NCI-H1694 (cell line): ENCODE measurements at places on chromosomes 7 and 10.

DNA sequence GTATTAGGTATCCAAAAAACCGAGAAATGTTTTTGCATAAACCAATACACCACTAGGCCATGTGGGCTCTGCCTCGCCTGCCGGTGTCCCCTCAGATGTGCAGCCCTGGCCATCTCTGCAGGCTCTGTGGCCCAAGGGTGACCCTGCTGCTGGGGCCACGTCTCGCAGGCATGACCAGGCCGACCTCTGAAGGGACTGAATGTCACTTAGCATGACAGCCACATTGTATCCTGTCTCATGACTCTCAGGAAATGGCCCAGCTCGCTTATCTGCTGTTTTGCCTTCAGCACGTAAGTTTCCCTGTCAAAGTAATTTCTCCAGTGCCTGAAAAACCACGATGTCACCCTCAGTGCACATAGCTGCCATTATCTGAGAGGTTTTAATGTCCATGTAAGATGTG is 49.5 kb upstream of the ZNF32 start:
- no peak for DNase-seq

GRCh38 chr7:49852619-49853462 is 79.4 kb downstream of the VWC2 start:
- peak; percentile 8 for DNase-seq

- DNase-seq = peak; percentile 81
Measured at GRCh38 chr7:149690688-149691446, 82.5 kb downstream of the ZNF467 start.

DNA sequence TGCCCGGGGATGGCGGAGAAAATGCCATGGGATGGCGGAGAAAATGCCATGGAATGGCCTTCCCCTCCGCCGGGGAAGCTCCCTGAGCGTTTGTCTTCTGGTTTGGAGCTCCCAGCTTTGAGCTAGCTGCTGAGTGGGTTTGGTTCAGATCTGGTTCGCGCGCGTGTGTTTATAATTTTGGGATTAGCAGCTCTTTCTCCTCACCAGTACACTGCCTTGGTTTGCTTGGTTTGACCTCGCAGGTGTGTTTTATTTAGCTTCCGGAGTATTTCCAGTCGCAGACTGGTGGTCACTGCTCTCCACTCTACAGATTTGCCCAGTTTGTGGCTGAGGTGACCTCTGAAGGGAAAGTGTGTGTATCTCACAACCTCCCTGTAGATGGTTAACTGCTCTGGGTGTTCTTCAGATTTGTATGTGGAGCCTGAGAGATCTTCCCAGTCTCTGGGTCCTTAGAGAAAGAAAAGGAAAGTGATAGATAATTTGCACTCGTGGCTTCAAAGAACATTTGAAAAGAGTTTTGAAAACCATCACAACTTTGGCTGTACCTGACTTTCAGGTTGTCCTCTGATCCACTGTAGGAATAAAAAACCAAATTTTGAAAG is 597 bp downstream of the ZNF277 start:
- no peak for DNase-seq

DNA sequence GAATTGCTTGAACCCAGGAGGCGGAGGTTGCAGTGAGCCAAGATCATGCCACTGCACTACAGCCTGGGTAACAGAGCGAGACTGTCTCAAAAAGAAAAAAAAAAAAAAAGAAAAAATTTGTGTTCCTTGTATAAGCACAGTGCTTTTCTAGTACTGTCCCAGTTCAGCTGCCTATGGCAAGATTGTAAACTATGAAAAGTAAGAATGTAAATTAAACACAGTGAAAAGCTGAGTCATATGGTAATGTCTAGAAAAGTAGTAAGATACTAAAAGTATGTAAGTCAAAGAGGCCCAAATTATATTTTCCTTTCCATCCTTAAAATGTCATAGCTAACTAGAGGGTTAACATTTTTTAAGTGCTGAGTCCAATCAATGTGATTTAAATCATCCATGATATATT is 42.8 kb downstream of the RBM20 start:
- DNase-seq = no peak

- DNase-seq = no peak
Measured at GRCh38 chr10:74310652-74311257, 159.7 kb downstream of the ADK start.

- DNase-seq = no peak
Measured at GRCh38 chr10:37703833-37704382, 153.5 kb downstream of the ZNF248 start.

- DNase-seq = no peak
Measured at GRCh38 chr10:79239275-79239779, 107.9 kb upstream of the PPIF start.

DNA sequence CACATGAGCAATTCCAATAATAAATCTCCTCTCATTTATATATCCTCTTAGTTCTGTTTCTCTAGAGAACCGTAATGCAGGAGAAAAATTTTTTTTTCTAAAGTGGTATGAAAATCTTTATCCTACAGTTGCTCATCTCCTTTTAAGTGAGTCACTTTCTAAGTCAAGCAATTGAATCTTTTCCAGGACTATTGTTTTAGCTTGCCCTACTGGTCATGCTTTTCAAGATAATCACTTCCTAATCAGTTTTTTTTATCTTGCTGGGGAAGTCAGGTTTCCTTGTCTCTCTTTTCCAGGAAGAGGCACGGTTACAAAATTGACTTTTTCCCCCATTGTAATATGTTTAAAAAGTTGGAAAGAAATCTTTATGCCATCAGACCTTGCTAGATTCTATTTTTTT is 44.0 kb downstream of the INPP5F start:
- DNase-seq = no peak

- DNase-seq = no peak
Measured at GRCh38 chr7:41869091-41869490, 166.2 kb upstream of the INHBA start.

GRCh38 chr10:124224331-124225028 is 131.1 kb upstream of the CHST15 start:
- no peak for DNase-seq

- no peak for DNase-seq
Measured at GRCh38 chr7:24138343-24138742, 145.6 kb upstream of the NPY start.

DNA sequence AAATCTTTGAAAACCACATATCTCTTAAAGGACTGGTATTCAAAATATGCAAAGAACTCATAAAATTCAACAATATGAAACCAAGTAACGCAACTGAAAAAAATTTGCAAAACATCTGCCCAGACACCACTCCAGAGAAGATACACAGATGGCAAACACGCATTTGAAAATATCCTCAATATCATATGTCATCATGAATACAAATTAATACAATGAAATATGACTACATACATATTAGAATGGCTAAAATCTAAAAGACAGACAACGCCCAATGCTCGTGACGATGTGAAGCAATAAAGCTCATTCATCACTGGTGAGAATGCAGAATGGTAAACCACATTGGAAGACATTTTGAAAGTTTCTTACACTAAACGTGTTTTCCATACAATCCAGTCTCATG is 770.1 kb upstream of the CELF2 start:
- DNase-seq = no peak

GRCh38 chr7:74028321-74028838 is 407 bp downstream of the ELN start:
- no peak for DNase-seq

GRCh38 chr7:2814946-2815874 is 28.9 kb downstream of the GNA12 start:
- DNase-seq = no peak

GRCh38 chr7:158924956-158925355 is 68.6 kb downstream of the DYNC2I1 start:
- DNase-seq = no peak

GRCh38 chr7:108109221-108109908 is 20.8 kb downstream of the LAMB4 start:
- DNase-seq = peak; percentile 21

GRCh38 chr7:151705636-151706276 is 171.2 kb downstream of the PRKAG2 start:
- no peak for DNase-seq

DNA sequence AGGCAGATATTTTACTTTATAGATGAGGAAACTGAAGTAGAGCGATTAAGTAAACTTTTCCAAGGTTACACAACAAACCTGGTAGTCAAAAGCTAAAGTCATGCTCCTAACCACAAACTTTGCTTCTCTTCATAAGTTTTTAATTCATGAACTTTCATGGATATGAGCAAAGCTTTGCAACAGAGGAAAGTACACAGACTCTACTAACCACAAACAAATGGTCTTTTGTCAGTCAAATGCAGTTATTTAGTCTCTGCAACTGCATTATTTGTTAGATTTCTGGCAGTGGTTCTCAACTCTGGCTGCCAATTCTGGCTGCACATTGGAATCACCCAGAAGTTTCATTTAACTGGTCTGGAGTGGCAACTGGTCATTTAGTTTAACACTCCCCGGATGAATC is 140.6 kb upstream of the TMEM168 start:
- no peak for DNase-seq

DNA sequence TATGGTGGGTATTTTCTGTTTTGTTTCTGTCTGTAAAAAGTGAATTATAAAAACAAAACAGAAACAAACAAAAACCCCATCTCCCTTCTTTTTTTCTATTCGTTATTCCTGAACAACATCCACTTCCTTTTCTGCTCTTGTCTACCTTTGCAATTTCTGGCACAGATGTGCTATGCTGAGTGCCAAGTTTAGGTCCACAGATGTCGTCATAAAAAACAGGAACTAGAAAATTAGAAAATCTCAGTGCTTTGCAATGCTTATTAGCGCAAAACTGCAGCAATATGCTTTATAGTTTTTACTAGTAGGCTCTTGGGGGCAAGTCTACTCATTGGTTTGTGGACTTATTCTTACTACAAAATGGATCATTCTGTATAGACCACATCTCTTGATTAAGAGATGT is 94.2 kb upstream of the PRKCQ start:
- no peak for DNase-seq

DNA sequence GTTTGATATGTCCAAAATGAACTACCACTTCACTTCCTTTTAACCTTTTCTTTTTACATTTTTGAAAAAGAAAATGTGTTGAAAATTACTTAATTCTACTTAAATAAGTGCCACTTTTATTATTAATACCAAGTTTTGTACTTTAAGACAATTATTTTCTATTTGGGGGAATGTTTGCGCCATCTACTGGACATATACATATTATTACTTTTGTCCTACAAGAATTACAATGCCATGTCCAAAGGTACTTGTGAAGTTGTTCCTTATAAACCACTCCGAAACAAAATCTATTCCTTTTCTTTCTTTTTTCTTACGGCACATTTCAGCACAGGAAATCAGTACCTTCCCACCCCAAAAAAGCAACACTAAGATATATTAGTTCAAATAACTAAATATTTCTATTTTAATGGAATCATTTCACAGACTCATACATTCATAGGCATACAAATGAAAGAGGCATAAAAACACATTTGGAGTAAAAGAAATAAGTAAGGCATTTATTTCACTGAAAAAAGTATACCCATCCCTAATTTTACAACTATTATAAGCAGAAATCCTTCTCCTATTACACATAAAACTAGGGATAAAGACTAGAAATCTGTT is 169.9 kb downstream of the RNF133 start:
- DNase-seq = peak; percentile 46

GRCh38 chr10:32605787-32606186 is 159.8 kb downstream of the CCDC7 start:
- DNase-seq = no peak

DNA sequence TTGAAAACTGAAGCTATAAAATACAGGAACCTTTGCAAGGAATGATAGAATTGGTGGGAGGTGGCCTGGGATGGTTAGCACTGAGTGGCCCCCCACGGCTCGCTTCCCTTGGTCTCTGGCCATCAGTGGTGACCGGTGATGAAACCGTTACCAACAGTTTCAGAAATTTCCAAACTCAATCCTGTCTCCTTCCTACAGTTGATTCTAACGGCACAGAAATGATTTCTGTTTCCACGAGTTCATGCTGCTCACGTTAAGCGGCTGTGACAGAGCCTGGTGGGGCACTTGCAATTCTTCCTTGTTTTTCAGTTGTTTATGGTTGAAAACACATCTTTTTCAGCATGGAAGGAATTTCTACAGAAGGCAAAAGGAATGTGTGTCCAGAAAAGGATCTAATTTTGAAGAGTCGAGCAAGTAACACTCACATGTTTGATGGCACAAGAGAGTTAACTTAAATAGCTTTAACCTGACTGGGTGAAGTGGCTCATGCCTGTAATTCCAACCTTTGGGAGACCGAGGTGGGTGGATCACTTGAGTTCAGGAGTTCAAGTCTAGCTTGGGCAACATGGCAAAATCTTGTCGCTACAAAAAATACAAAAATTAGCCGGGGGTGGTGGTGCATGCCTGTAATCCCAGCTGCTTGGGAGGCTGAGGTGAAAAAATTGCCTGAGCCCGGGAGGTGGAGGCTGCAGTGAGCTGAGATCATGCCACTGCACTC is 100.1 kb downstream of the DNAJB6 start:
- DNase-seq = no peak

DNA sequence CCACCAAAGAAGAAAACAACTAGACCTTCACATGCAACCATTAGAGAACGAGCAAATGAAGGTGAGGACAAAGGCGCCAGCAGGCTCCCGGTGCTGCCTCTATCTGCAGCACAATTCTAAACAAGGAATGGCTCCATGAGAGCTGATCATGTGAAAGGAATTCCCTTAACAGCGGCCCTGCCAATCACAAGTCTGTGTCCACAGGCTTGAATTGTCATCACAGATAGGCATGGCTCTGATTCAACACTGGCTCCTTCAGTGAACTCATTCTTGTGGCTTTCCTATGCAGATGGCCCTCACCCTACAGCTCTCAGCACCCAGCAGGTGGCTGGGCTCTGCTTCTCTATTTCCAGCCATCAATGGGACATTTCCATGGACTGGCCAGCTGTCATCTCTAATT is 36.2 kb downstream of the LAMB1 start:
- DNase-seq = peak; percentile 91

DNA sequence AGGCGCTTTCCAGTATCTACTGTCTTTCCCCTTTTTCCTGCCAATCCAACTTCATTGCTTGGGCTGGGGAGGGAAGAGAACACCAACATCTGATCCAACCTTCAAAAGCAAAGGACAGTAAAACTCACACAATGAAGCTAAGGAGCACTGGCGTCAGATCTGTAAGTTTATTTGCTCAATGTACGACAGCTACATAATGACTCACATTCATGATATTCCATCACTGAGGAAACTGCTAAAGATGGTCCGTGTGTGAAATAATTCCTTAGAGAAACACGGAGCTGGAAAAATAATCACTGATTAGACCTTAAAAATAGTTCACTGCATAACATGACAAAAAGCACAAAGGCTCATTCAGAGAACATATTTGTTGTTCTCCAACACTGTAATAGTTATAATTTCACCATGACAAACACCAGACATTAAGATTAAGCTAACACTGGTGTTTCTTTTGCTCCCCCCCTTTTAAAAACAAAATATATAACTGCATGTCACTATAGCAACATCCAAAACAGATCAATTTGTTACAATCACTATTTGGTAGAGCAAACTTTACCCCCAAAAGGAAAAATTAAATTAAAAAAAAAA is 24.3 kb downstream of the HSPB1 start:
- no peak for DNase-seq

DNA sequence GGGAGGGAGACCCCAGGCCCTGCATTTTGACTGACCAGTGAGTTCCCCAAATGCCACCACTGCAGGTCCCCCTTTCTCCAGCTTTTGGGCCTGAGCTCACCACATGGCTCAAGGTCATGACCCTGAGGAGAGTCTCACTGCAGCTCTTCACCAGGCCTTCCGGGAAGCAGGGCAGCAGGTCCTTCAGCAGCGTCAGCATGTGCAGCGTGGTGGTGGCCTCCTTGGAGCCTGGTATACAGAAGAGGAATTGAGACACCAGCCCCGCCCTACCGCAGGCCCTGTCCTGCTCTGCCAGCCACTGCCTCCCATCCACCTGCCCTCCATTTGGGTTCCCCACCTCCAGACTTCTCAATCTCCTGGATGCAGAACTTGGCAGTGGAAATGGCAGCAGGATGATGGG is 13.0 kb downstream of the RRP12 start:
- no peak for DNase-seq

- DNase-seq = no peak
Measured at GRCh38 chr10:122348512-122348911, 26.0 kb upstream of the PLEKHA1 start.
